ENCODE measurements at places on chromosomes 6 and 20.

GRCh38 chr6:38239719-38240451 lies 399.8 kb downstream of the BTBD9 start:
- DNase-seq: no peak

GRCh38 chr6:139904158-139904533 lies 529.7 kb upstream of the CITED2 start:
- no peak for DNase-seq

- DNase-seq: no peak
Observed at GRCh38 chr20:24608926-24609667, 139.7 kb downstream of the SYNDIG1 start.

DNA sequence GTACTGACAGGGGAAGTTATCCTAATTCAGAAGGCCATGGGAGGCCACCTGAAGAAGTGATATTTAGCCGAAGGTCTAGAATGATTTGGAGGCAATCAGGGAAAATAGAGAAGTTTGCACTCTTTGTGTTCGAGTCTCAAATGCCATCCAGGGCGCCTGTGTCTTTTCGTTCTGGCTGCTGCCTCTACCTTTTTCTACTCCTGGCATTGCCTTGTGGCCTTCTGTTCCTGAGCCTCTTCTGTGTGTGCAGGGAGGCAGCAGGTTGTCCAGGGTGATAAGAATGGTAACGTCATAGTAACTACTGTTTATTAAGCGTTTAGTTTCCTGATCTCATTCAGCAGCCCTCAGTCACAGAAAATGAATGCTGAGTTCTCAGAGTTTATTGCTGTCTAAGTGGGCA lies 252.1 kb downstream of the FARS2 start:
- DNase-seq: no peak

GRCh38 chr6:152241013-152241766 lies 396.0 kb downstream of the SYNE1 start:
- no peak for DNase-seq

- no peak for DNase-seq
Observed at GRCh38 chr6:133741375-133741861, 147.5 kb upstream of the TCF21 start.

DNA sequence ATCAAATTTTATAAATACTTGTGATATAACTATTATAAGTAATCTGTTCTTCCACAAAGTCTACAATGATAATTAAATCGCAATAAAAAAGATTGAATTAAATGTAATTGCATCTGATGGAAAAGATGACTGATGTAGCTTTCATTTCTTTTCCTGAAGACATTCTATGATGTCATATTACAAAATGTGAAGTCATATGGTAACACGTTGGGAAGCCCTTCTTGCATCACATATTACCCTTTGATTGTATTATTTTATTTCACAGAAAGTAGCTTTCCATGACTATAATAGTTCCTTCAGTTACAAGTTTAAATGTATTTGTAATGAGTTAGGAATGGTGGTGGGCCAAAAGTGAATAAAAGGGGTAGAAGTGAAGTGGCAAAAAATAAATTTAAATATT lies 19.0 kb upstream of the OR2B2 start:
- no peak for DNase-seq

DNA sequence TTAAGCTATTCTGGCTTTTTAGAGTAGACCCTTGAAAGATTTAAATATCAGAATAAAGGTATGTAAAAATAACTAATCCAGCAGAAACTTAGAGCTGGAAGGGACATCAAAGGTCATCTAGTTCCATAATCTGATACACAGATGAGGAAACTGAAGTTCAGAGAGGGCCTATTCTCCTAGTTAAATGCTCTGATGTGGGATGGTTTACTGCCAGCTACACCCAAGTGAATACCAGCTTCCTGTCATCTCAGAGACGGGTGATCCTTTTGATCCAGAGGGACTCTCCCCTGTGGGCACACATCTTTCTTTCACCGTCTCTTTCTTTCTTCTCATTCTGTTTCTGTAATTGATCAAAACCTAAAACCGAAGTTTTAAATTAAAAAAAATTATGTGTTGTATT lies 94.1 kb downstream of the MAN1A1 start:
- no peak for DNase-seq

- no peak for DNase-seq
Observed at GRCh38 chr6:91149246-91149955, 562.5 kb upstream of the MAP3K7 start.

- DNase-seq: no peak
Observed at GRCh38 chr6:134026597-134026996, 25.8 kb downstream of the SLC2A12 start.

- no peak for DNase-seq
Observed at GRCh38 chr6:42387336-42387735, 64.4 kb downstream of the TRERF1 start.

- no peak for DNase-seq
Observed at GRCh38 chr20:40961686-40962640, 66.7 kb upstream of the TOP1 start.

DNA sequence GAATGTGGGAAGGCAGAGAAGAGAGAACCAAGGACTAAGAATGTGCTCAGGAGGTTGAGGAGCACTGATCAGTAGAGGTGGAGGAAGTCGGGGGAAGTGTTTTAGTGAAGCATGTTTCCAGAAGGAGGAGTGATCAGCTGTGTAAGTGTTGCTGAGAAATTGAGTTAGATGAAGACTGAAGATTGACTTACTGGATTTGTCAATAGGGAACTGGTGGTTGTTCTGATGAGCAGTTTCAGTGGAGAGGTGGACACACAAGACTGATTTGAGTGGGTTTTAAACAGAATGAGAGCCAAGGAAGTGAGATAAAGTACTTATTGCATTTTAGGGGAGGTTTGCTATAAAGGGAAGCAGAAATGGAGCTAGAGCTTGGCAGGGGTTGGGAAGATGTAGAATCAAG lies 182.6 kb downstream of the CDKAL1 start:
- DNase-seq: no peak

DNA sequence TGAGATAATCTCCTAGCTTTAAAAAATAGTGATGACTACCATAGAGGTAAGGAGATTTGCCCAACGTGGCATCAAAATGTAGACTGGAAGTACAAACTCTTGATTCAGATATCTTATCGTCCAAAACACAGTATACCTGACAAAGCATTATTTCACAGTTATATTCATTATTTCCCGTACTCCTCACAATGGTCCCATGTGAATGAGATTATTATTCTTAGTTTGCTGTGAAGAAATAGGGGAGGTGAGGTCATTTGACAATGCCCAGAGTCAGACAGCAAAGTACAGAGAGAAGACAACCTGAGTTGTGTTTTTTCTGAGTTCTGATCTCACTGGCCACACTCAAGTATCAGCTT lies 1.2 kb upstream of the TFB1M start:
- DNase-seq: no peak

- DNase-seq: no peak
Observed at GRCh38 chr20:12074111-12074655, 156.5 kb downstream of the BTBD3 start.

DNA sequence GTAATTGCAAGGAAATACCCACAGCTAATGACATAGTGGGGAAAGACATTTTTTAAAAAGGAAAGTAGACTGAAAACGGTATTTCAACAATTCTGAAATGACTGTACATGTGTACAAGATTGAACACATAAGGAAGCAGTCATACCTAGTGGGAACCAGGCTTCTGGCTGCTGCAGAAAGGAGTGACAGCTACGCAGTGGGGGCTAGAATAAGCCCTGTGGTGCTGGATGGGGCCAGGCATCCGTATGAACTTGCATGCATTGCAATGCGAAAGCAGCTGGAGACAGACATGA lies 54.9 kb upstream of the GPR31 start:
- no peak for DNase-seq

DNA sequence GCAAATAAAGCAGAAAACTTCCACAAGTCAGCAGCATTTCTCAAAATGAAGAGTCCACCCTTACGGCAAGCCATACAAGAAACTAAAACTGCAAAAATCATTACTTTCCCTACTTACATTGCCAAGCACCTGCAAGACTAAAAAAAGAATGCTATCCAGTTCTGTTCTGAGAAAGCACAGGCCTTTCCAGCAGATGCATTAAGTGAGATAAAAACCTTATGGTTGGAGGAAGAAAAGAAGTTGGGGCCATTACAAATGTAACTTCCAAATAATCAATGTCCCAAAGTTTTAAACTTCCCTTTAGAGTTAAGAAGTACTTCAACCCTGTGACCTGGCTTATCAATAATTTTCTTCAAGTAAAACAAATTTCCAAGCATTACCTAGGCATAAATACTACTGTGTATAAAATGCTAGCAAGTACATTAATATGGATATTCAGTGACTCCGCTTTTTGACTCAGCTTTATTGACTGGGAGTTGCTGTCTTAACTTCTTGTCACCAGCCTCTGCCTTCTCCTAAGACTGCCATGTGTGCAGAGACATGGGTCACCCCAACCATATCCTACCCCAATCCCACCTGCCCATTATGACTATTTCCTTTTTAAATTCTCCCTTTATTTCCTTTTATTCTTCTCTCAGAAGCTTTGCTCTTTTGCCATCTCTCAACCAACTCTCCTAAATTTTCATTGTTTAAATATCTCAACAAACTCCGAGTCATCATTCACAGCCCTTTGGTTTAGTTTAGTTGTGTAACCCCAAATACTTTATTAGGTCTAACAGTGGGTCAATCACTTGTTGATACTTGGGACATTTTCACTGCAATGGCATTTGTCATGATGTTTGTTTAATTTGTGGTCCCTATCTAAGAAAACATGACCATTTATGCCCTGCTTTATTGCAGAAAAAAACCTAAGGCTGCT lies 49.7 kb downstream of the SLC22A23 start:
- no peak for DNase-seq
